Skeletal muscle cell (primary cell): ENCODE measurements at places on chromosomes 2 and 18.

DNA sequence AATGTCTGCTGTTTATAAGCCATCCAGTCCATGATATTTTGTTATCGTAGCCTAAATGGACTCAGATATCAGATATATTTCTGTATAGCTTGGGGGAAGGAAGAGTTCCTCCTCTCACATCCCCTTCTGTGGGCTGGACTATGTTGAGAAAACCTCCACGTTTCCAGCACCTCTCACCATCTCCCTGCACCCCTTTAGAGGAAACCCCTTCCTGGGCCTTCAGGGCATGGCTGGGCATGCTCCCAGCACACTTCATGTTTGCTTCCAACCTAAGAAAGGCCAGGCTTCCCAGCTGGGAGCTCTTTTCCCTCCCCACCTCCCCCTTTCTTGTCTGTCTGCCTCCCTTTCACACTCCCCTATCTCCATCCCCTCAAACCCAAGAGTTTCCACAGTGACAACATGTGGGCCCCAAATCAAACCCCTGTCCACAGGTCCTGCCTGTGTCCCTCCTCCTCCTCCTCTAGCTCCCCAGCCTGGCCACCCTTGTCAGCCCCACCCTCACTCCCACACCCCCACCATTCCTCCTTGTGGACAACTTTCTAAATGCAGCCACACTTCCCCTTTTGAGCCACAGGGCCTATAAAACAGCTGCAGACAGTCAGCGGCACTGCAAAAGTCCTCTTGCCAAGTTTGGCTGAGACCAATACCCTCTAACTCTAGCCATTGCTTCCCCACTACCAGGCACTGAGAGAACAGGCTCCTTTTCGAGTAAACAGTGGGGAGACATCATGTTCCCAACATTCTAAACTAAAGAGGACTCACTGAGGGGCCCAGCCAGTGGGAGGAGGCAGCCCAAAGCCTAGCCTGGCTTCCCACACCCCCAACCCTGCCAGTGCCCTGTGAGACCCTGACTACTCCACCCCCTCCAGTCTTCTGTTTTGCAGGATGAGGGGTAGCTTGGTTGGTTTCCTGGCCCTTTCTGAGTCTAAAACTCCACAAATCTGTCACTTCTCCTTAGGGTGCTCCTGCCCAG lies 120.5 kb downstream of the ZFP36L2 start:
- DNase-seq: no peak

GRCh38 chr18:22503803-22504202 lies 86.1 kb upstream of the CTAGE1 start:
- peak; percentile 64 for DNase-seq

DNA sequence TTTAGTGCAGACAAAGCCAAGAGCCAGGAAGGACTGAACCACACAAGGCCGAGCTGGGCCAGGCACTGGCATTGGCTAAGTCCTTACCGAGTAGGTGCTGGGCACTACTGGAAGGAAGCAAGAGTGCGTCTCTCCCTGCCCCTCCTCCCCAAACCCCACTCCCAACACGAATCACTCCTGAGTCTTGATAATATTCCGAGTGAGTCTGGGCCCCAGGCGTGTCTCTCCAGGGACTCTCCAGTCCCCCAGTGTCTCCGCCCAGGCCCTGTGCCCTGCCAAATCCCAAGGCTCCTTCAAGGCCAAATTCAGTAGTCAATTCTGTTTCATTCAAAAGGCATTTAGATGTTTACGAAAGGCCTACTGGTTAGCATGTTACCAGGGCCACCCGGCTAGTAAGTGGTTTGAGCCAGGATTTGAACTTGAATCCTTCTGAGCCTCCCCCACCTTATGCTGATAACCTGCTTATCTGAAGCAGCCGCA lies 82.8 kb downstream of the GLI2 start:
- DNase-seq: peak; percentile 47

GRCh38 chr2:196399722-196400691 lies 228.6 kb upstream of the STK17B start:
- DNase-seq: peak; percentile 88

GRCh38 chr2:143451642-143452281 lies 322.5 kb downstream of the ARHGAP15 start:
- DNase-seq: peak; percentile 37

- DNase-seq: no peak
These were observed 2.8 kb upstream of the LCLAT1 start for GRCh38 chr2:30444273-30444672.

DNA sequence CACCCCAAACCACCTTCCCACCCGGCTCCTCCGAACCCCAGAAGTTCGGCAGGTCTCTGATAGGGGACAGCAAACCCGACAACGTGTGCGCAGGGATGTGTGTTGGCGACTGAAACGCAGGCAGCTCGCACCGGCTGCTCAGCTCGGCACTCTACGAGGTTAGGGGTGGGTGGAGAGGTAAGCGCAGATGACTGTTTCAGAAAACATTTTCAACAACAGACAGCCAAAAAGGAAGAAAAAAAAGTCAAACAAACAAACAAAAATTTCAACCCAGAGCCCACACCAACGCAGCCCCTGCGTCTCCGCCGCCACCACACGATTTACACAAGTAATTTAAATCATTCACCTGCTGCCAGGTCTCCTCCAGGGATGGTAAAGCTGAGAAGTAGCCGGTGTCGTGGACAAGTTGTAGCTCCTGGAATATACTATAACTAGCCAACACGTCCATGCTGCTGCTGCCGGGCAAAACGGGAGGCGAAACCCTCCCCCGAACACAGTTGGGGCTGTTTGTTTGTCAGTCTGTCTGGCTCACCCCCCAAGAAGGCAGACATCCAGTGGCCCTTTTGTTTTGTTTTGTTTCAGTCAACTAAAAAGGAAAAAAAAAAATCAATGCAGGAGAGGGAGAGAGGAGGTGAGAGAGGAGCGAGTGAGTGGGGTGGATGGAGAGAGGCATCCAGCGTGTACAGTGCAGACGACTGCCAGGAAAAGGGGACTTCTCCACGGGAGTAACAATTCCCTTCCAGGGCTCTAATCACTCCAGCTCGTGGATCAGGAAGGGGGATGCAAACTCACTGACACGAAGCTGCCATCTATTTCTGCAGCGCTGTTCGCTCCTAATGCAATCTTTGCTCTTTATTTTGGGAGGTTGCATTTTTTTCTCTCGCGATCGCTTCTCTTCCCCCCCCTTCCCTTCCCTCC lies at the start of gene KLF7:
KLF7 (minus strand) TSS at position 828 of the 918 bp plus-strand sequence; CDS start at position 448, 380 bp downstream.
- DNase-seq: no peak

GRCh38 chr2:45315861-45316260 lies 295.2 kb downstream of the SRBD1 start:
- DNase-seq: peak; percentile 81

DNA sequence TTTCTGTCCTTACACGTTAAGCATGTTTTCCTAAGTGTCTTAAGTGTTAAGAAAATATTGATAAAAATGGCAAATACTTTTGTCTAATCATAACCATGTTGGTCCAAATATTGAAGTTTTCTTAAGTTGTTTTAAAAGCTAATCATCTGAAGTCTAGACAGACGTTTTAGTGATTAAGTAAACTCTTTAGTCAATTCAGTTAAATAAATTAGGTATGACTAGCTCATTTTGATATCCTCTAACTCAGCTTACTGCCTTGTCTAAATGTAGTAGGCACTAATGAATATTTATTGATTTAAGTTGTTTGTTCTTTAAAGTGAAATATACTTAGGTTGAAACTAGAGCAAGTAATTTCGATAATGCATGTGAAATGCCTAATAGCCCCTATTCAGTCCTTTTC lies 471.8 kb upstream of the CHST9 start:
- no peak for DNase-seq

DNA sequence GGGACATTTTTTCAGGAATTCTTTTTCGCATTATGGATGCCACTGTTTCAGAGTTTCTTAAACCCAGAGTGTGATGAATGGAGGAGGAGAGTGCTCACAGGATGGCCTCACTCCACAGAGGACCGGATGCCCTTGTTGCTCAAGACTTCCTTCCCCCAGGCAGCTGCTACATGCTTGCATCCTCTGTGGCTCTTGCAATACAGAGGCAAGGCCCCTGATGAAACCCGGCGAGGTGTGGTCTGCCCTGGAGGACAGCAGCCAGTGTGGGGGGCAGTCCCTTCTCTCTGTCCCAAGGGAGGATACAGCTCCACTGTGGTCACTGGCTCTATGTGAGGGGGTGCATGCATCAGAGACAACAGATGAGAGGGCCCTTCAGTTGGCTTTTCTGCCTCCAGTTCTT lies 109.6 kb downstream of the SH3RF3 start:
- DNase-seq: peak; percentile 85

DNA sequence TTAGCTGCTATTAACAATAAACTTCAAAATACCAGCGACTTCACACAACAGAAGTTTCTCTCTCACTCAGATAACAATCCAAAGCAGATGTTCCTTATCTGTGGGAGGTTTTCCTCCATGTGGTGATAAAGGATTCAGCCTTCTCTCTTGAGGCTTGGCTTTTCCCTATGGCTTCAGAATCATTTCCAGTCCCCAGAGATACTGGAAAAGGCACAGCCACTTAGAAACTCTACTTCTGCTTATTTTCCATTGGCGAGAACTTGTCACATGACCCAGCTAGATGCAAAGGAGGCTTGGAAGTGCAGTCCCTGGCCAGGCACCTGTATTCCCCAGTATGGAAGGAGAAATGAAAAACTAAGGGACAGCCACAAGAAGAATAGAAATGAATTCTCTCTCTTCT lies 344.8 kb downstream of the MTX2 start:
- DNase-seq: no peak

DNA sequence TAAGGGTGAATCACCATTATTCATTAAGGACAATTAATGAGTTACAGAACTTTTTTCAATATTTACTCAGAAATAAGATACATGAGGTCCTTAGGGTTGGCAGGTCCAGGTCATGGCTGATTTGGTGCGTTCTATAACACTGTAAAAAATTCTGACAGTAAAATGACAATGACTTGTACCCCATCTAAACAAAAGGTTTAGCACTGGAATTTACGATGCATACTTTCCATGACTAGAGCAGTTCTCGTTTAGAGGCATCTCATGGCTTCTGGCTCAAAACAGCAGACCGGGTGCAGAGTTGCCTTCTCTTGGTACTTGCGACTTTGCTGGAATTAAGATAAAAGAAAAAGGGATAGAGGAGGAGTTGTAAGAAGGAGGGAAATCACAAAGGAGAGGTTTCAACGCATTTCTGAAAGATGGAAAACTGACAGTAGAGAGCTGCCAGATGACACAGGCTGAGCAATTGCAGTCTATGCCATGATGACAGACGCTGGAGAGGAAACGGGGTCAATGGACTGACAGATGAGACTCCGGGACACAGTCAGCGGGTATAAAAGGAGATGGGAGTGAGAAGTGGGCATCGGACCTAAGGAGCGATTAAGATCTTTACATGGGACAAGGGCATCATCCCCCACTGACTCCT lies 4.1 kb upstream of the CYS1 start:
- DNase-seq: no peak

GRCh38 chr2:60603533-60604190 lies 50.2 kb upstream of the BCL11A start:
- DNase-seq: no peak

DNA sequence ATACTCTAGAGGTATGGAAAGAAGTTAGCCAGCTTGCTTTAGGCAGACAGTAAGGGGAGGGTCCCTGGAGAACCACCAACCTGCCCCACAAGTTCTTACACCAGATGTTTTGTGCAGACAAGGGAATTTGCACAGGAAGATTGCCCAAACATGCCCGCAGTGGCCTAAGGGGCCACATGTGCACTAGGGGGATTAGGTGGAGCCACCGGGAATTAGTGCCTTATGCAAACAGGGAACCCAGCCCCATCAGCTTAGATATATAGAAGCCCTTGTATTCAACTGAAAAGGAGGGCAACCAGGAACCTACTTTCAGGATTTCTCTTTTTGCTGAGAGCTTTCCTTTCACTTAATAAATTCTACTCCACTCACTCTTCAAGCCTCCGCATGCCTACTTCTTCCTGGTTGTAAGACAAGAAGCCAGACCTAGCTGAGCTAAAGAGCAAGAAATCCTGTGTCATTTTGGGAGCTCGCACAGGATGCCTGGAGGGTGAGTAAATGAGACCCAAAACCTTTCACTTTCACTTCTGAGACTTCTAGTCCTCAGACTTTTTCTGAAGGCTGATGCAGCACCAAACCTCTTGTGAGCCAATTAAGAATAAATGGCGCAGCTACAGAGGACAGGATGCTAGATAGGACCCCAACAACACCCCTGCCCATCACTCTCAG lies 146.3 kb downstream of the GCA start:
- no peak for DNase-seq

GRCh38 chr18:13539050-13539449 lies 187.3 kb downstream of the FAM210A start:
- no peak for DNase-seq

- DNase-seq: peak; percentile 78
These were observed 124.2 kb upstream of the ZNF516 start for GRCh38 chr18:76619261-76619620.

DNA sequence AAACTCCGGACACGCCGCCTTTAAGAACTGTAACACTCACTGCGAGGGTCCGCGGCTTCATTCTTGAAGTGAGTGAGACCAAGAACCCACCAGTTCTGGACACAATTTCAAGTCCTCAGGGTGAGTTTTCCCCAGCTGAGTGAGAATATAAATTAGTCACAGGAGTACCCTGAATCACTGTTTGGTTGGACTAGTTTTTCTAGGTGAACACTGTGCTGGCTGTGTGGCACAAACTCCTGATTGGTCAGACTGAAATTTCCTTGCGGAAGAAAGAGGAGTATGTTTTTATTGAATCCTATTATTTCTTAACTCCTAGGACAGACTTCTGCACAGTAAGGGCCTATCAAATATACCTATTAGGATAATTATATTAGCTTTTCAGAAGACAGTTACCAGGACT lies 288.1 kb upstream of the UBE2E3 start:
- DNase-seq: no peak

DNA sequence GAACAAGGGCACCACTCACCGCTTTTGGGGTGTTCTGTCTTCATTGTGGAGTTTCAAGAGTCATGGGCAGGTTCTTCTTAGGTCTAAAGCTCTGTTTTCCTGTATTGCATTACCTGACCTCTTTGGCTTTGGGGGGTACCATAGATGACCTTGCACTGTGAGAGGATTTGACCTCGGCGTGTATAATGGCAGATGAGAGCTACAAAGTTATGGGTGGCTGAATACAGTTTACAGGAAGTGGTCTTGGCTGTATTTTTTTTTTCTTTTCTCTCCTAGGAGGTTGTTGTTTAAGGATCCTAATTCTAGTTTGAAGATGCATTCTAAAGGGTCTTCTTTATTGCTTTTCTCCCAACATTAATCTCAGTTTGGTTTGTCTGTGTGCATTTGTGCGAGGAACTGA lies 11.5 kb downstream of the GAL3ST2 start:
- no peak for DNase-seq

- no peak for DNase-seq
These were observed 66.4 kb downstream of the UBE2E3 start for GRCh38 chr2:181046833-181047232.

- DNase-seq: no peak
These were observed 435.6 kb upstream of the HS6ST1 start for GRCh38 chr2:128754246-128754724.

- no peak for DNase-seq
These were observed 89.8 kb upstream of the TEX51 start for GRCh38 chr2:126808929-126809328.

GRCh38 chr2:145653553-145653952 lies 1133.6 kb upstream of the ZEB2 start:
- no peak for DNase-seq

DNA sequence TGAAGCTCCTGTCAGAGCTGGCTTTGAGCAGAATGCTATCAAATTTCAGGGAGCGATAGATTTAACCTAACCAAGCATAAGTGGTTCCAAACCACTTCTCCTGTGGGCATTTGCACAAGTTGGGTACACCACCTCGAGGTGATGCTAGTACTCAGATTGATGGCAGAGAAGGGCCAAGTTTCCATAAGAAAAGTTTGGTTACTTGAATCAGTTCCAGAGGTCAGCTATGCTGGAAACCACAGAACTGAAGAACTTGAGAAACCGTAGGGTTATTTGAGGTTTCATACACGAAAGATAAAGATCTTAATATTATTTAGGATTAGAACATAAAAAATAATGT lies 238.2 kb upstream of the SOX11 start:
- DNase-seq: peak; percentile 2

GRCh38 chr2:57894381-57894780 lies 152.2 kb upstream of the VRK2 start:
- no peak for DNase-seq
